ENCODE measurements at places on chromosomes 4 and X.

DNA sequence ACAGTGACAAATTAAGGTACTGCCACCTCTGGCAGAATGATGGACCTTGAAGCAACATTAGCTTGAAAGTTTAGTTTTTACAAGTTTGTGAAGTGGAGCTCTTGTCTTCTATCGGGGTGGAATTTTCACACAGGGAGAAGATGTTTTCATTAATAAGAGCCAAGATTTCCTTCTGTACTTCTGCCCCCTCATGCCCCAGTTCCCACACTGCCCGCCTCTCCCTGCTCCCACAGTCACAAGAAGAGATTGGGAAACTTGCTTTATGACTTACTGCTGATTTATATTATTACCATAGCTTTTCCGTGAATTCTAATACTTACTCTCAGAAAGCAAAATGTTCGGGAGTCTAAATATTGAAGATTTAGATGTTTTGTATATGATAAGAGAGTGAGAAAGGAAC, 539.8 kb upstream of the ARX start:
- no peak for DNase-seq

GRCh38 chrX:13721371-13721770, 13.0 kb downstream of the TRAPPC2 start:
- DNase-seq, result no peak

DNA sequence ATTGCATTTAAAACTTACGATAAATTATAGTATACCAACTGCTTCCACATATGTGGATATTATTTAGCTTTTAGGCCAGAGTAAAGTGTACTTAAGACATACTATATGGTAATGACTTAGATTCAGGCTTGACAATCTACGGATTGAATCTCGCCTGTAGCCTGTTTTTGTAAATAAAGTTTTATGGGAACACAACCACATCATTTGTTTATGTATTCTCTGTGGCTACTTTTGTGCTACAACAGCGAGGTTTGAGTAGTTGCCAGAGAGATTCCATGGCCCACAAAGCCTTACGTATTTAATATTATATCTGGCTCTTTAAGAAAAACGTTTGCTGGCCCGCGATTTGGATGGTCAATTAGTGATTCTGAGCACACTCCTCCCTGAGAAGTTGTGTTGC, 37.6 kb downstream of the HHIP start:
- DNase-seq, result no peak

DNA sequence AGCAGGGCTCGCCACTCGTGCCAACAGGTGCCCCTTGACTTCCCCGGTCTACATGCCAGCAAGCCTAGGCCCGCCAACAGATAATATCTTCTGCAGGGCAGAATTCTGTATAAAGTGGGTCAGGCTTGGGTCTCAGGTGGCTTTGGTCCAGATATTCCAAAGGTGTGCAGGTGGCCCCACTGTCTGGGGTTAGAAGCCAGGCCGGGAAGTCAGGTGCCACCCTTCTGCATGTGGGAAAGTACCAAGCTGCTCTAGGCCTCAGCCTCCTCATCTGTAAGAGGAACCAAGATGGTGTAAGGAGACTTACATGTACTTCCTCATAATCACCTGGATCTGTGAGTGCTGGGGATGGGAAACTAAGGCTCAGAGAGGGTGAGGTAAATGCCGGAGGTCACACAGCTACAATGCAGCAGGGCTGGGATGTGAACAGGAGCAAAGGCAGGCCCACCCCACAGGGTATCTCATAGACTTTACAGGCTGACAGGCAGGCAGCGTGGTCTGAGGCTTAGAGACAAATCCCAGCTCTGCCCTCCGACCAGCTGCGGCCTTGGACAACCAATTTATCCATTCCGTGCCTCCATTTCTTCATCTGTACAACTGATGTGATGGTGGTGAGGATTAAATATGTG, 35.9 kb downstream of the WDR1 start:
- no peak for DNase-seq

- DNase-seq, result no peak
Observed at GRCh38 chrX:3345281-3346191, 916 bp downstream of the MXRA5 start.

DNA sequence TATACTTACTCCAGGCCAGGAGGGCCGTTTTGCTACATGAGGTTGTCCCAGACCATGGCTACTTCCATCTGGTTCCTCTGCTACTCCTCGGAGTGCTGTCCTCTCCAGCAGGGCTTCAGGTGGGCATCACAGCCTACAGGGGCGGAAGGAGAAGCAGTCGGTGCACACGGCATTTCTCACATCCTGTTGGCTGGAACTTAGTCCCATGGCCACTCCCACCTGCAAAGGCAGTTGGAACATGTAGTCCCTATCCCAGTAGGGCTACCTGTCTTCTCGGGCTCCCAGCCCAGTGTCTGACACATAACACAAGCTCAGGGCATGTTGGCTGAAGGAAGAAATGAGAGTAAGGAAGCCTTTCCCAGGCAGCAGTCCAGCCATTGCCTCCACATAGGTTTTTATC, 7.7 kb upstream of the STK32B start:
- no peak for DNase-seq
